ENCODE measurements at places on chromosomes 12 and 14.

GRCh38 chr14:55921511-55921910 is 196.7 kb upstream of the PELI2 start:
- DNase-seq, result no peak

DNA sequence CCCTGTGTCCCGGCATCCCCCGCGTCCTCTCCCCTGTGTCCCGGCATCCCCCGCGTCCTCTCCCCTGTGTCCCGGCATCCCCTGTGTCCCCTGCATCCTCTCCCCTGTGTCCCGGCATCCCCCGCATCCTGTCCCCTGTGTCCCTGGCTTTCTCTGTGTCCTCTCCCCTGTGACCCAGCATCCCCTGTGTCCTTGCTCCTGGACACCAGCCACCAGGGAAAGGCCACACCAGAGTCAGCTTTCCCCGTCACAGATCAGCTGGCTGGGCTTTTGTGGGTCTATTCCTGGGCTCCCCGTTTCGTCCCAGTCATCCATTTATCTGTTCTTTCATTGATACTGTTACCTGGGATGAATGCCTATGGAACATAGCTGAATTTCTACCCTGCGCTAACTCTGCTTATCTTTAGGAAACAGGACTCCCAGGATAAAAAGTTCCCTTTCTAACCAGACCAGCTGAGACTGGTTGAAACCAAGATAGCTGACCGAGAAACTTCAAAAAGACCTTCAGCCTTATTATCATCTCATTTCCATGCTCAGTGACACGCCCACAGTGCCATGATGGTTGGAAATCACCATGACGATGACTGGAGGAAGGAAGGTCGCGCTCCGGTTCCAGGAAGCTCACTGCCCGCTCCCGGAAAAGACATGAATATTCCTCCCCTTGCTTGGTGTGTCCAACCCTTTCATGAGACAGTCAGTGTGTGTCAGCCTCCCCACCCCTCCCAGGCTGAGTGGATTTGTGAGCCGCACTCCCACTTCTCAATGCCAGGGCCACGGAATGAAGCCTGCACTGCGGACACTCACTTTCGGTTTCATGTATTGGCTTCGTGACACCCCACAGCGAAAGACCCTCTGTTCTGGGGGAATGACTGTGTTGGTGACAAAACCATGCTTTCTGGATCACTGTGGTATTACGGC is 276.4 kb upstream of the SFSWAP start:
- DNase-seq, result no peak

GRCh38 chr12:69685810-69686209 is 13.3 kb downstream of the BEST3 start:
- no peak for DNase-seq

- DNase-seq, result no peak
Measured at GRCh38 chr14:75848167-75848913, 133.5 kb downstream of the TGFB3 start.

DNA sequence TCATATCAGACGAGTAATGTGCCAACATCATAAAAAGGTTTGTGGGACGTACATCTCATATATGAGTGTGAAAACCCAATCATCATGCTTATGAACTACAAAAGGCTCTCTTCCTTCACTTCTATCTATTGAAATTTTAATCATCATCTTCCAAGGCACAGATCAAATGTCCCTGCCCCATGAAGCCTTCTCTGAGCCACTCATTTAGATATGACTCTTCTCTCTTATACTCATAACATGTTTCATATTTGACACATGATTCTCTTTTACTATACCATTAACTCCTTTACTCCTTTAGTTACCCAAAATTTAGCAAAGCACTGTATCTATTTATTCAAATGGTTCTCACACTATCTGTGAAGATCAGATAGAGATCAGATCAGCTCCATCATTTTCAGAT is 22.2 kb downstream of the RALGAPA1 start:
- DNase-seq, result no peak

- DNase-seq, result no peak
Measured at GRCh38 chr14:21711360-21711961, 37.8 kb upstream of the OR4E1 start.

DNA sequence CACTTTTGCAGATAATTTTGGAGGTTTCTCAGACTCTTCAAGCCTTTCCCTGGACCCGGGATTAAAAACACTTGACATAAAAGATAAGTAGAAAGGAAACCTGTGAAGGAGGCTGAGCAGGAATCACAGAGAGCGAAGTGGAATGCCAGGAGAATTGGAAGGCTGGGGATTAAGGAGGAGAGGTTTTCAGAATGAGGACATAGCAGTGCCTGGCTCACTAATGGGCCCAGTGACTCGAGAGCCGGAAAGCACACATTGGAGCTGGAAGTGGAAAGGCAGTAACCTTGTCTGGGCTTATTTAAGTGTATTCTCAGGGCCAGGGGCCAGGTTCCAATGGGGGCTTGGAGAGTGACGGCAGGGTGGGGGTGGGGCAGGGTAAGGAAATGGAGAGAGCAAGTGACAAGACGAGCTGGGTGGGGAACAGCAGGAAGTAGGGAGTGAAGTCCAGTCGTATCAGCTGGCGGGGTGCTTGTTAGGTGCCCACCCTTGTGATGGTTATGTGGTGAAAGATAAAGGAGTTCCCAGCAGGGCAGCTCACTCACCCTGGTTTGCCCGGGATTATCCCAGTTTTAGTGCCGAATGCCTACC is 13.1 kb downstream of the EVL start:
- no peak for DNase-seq

GRCh38 chr12:124279315-124279714 is 15.6 kb upstream of the RFLNA start:
- no peak for DNase-seq

GRCh38 chr12:52010152-52010622 is 3.4 kb downstream of the TAMALIN start:
- no peak for DNase-seq

DNA sequence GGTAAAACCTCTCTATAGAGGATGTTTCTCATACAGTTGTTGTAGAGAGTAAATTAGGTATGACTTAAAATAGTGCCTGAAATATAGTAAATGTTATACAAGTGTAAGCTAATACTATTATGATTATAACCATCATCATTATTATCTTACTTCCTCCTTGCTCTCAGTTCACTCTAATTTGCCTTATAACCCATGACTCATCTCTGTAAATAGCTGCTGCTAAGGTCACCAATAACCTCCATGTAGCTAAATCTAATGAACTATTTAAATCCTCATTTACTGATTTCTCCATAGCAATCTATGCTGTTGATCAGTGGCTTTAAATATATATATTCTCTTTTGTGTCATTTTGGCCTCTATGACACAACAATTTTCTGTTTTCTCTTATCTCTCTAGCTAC is 109.6 kb downstream of the RMST start:
- DNase-seq, result no peak

DNA sequence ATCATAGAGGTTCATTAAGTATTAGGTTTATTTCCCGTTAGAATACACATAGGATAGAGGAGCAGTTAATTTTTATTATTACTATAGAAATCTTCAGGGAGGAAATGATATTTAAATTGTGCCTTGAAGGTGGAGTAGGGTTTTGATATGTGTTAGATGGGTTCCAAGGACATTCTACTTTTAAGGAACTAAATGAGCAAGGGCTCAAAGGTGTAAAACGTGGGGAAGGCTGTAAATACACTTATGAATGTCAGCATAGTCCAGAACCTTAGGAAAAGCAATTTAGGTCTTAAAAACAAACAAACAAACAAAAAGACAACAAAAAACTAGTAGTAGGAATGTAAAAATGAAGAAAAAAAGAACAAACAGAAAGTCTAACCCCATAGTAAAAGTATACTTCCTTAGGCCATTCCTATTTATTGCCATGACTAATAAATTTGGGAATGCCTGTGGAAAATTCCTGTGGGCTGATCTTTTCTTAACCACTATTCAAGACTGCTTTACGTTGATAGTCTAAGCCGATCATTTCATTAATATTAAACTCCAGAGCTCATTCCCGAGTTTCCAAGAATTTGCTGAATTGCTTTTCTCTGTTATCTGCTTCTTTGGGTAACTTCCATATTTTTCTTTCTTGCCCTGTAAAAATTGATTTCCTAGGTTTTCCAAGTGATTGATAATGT is 180.3 kb downstream of the RAD51B start:
- DNase-seq, result no peak

GRCh38 chr12:114018669-114019068 is 52.5 kb upstream of the RBM19 start:
- no peak for DNase-seq

DNA sequence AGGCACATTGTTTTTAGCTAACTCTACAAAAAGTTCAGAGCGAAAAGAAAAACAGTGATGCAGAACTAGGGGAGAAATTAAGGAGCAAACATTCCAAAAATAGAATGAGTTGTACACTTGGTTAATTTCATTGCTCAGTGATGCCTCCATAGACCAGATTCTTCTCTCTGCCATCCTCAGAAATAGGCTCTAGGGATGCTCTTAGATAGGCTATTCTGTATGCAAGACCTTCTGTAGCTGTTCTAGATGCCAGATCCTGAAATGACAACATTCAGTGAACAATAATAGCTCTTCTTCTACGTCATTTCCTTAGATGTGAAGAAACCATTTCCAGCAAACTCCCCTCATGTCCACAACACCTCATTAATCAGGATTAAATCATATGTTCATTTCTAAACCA is 466.3 kb downstream of the DIO2 start:
- no peak for DNase-seq

- DNase-seq, result no peak
Measured at GRCh38 chr14:75322746-75323145, 44.1 kb downstream of the FOS start.

- no peak for DNase-seq
Measured at GRCh38 chr12:97763113-97763512, 300.5 kb downstream of the RMST start.

DNA sequence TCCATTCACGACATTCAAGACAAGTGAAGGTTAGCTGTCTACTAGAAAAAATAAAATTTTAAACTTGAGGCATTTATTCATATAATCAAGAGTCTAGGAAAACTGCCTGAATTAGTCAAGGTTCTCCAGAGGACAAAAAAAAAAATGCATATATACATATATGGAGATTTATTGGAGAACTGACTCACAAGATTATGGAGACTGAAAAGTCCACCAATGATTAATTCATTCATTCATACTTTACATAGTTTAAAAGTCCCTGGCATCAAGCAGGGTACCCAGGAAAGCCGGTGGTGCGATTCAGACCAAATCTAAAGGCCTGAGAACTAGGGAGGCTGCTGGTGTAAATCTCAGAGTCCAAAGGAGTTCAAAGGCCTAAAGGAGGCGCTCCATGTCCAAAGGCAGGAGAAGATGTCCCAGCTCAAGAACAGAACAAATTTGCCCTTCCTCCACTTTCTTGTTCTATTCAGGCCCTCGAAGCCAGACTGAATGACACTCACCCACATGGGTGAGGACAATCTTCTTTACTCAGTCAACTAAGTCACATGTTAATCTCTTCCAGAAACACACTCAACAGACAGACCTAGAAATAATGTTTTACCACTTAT is 64.3 kb downstream of the ANKS1B start:
- no peak for DNase-seq

DNA sequence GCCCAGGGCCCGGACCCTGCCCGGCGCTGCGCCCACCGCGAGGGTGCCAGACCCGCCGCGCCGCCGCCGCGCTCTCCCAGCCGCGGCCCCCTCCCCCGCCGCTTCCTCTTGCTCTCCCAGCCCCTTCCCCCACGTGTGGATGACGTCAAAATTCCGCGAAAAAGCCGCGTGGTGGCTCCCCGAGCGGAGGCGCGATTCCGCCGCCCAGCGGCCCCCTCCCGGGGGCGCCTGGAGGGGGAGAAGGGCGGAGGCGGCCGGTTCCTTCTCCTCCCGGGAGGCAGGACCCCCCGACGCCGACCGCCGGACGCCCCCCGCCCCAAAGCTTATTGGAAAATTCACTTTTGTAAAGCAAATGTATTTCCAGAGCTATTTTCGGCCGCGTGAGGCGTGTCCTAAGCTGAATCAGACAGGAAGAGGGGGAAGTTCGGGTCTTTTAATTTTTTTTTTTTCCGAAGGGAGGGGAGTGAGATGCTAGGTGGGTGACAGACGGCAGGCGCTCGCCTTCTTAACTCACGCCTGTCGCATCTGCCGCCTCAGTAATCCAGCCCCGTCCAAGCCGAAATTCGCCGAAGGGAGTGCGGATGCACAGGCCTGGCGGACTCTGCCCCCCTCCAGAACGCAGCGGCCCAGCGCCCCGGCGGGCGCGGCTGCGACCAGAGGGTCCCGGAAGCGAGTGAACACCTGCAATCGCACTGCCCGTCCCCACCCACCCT is 4.1 kb upstream of the CCND2 start:
- DNase-seq, result peak; percentile 94

DNA sequence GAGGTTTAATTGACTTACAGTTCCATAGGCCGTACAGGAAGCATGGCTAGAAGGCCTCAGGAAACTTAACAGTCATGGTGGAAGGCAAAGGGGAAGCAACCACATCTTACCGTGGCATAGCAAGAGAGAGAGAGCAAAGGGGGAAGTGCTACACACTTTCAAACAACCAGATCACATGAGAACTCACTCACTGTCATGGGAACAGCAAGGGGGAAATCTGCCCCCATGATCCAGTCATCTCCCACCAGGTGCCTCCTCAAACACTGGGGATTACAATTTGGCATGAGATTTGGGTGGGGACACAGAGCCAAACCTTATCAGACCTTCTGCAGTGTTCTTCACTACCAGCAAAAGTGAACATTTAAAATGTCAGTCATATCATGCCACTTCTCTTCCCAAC is 58.9 kb downstream of the USP15 start:
- no peak for DNase-seq

GRCh38 chr14:24513009-24513408 is 4.9 kb upstream of the CMA1 start:
- DNase-seq, result no peak

GRCh38 chr12:54300732-54301427 is at the start of gene NFE2:
Gene NFE2 (minus strand): TSS chr12:54301015. CDS start chr12:54295248, 5,767 bp downstream.
- peak; percentile 20 for DNase-seq

DNA sequence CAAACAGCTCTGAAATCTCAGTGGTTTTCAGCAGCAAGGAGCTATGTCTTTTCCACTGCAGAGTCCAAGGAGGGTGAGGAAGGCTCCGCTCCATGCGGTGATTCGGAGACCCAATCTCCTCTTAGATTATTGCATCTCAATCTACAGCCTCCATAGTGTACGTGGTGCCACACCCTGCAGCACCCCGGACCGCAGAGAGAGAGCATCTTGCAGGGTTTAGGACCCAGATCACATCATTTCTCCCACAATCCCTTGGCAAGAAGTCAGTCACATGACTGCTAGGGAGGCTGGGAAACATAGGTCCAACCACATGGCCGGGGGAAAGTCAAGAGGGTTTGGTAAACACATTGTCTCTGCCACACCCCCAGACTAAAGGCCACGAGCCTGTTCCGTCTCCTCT is 209.4 kb upstream of the TMEM132C start:
- DNase-seq, result no peak

- no peak for DNase-seq
Measured at GRCh38 chr12:77745624-77746023, 85.1 kb upstream of the NAV3 start.
